ENCODE measurements at places on chromosomes 1 and 21. TPM values are rescaled to one million over a fixed set of nuclear protein-coding genes. Genes with fewer than 3 reads are reported as not detected.

DNA sequence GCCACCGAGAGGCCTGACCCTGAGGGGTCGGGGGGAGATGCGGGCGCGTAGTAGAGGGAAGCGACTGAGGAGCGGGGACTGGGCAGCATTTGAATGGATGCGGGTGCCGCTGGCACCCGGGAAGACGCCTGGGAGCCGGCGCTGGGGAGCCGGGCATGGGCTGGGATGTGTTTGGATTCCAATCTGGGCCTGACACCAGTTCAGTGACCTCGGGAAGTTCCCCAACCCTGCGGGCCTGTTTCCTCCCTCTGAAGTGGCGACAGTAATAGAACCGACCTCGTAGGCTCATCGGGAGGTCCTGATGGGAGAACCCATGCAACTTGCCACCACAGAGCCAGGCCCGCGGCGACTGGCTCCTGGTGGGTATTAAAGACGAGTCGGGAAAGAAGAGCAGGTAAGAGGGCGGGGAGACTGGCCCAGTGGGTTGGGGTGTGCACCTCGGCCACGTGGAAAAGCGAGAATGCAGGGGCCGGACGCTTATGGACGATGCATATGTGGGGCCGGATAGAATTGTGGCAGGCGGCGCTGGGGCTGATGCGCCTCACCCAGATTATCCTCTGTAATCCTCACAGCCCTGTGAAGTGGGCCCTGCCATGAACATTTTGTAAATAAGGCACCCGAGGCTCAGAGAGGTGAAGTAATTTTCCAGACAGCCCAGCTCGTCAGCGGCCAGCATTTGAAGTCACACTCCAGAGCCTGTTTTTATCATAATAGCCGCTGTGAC is 105.8 kb downstream of the SLC16A1 start:
- no peak for DNase-seq

DNA sequence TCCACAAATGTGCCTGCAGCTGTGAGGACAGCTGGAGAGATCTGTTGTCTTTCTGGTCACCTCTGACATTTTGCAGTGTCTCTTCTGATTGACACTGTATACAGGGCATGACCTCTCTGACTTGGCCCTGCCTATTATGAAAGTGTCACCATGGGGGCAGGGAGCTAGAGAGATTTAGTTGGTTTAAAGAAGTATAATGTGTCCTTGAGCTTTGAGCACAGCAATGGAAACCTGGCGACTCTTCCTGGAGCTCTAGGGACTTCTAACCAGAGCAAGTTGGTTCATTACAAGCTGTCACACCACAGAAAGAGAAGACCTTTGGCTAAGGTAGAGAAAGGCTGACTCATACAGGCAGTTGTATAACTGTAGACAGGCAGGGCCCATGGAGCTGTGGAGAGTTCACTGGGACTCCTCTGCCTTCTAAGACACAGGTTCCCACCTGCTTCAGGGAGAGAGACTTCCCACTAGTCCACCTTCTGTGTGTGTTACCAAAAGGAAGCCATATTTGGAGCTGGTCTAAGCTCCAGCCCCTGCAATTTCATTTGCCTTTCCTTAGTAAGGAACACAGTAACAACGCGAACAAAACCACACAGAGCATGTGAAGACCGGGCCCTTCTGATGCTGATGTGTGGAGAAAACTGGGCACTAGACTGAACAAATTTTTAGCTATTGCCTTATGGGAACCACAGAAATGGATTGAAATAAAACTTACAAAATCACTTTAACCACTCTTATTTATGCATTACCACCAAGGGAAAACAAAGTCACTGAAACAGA is 90.5 kb upstream of the ADAR start:
- no peak for DNase-seq

- DNase-seq: no peak
Observed at GRCh38 chr1:79373481-79374125, 367.1 kb upstream of the ADGRL4 start.

GRCh38 chr21:26131554-26131953 is 39.0 kb downstream of the APP start:
- DNase-seq: no peak

- DNase-seq: no peak
Observed at GRCh38 chr1:214683621-214684020, 80.6 kb downstream of the CENPF start.

DNA sequence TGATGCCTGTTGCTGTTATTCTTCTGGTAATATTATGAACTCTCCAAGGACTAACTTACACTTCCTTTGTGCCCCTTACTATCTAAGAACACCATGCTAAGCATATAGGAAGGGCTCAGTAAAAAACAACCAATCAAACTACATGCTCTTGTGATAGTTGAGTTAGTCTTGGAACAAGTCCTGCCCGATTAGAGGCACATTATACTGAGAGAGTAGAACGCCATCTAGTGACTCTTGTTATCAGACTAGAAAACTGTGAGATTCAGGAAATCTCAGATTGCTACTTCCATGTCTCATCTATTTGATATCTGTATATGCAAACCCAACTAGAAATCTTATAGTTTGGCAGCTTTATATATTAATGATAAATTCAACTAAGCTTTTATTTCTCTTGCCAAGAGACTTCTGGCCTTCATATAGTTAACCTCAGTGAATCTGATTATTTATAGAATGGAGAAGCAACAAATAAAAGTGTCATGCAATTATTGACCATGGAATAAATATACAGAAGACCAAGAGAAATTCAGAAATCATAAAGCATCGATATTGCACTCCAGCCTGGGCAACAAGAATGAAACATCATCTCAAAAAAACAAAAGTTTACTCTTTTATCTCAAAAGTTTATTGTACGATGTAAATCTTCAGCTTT is 7.8 kb upstream of the SRRM1 start:
- DNase-seq: no peak

ALPL gene
- 319 TPM for total RNA-seq

MNDA gene
- 26.8 TPM for total RNA-seq

HCRTR1 gene
- not detected for total RNA-seq

PIK3R3 gene
- total RNA-seq: 43.7 TPM

XCL2 gene
- total RNA-seq: 2.0 TPM
